Nucleus accumbens (tissue), 56 donors: ENCODE measurements at places on chromosomes 1 and 21.

GRCh38 chr1:168708698-168709404 is 20.2 kb downstream of the DPT start:
- DNase-seq: no peak

DNA sequence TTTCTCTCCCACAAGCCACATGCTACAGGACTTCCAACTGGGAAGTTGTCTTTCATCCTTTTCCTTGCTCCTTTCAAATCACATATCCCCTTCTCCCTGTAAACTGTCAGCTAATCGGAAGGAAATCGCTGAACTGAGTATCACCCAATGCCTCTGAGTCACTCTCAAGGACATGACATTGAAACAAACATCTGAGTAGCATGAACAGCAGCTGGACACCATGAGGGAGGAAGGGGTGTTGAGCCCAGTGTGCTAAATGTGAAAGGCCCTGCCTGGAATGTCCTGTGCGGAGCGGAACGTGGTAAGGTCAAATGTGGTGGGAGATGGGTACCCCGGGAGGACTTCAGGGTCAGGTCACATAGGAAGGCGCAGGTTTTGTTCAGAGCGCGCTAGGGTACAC is at the start of gene OR2AJ1:
Gene OR2AJ1 (plus strand): TSS at position 22 of the 400 bp plus-strand sequence. CDS start 8,880 bp downstream, outside the sequence.
- no peak for DNase-seq

GRCh38 chr1:26281971-26282370 is 2.1 kb downstream of the SH3BGRL3 start:
- no peak for DNase-seq

GRCh38 chr1:85363521-85363920 is 87.1 kb upstream of the BCL10 start:
- no peak for DNase-seq

DNA sequence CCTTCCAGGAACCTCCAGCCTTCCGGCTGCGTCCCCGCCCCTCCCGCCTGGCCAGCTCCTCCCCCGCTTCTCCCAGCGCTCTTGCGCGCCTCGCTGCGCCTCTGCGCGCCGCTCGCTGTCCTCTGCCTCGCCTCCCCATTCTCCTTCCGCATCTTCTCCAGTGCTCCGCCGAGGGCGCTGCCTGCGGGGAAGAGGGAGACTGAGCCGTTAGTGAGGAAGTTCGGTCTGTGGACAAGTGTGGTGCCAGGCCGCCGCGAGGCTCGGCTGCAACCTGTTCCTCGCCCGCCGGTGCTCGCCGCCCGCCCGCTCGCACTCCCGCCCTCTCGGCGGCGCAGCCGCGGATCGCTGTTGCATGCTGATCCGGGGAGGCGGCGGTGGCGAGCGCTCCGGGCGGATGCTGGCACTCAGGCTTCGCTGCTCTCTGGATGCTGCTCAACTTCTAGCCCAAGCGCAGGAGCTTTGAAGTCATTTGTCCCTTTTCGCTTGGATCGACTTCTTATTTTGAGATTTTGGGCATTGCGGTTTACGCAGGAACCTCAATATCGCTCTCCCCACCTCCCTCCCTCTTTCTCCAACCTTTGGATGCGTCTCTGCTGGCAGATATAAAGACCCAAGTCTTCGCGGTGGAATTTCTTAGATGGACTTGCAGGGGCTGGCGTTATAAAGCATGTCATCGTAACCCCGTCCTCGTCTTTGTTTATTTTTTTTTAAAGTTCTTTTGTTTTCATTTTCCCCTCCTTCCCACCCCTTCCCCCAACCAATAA is 614 bp upstream of the CACNA1E start:
- DNase-seq: peak; percentile 71

DNA sequence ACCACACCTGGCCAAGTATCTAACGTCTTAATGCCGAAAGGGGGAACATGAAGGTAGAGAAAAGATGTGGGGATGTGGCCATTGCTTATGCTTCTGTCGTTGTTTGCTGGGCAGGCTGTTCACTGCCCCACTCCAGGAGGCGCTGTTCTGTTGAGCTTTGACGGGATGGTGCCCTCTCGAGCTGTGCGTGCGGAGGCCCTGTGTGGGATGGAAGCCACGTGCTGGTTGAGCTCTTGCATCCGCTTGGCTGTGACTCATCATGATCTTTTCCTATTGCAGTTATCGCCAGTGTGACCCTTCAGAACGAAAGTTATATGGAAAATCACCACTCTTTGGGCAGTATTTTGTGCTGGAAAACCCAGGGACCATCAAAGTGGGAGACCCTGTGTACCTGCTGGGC is 26.3 kb downstream of the MTARC1 start:
- DNase-seq: no peak

DNA sequence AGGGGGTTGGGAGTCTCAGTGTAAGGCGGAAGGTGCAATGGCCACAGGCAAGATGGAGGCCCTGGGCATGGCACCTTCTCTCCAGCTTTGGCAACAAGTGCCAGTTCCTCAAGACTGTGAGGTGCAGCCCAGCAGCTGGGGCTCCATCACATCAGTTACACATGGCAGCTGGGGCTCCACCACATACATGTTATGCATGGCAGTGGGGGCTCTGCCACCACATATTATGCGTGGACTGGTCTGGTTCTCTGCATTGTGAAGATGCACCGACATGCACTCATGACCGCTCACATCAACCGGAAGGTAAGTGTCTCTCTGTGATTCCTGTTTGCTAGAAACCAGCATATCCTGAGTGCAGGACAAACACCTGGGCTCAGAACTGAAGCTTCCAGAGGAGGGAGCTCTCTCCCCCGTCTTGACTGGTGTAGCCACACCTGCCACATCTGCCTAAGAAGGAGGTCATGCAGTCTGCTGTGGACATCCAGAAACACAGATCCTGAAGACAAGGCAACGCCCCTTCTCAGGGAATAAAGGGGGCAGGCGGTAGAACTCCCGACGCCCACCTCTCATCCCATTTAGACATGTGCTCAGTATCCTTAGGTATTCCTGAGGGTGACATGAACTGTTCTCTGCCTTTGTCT is 104.1 kb upstream of the TMPRSS2 start:
- DNase-seq: no peak

GRCh38 chr1:175873290-175873935 is 130.0 kb upstream of the TNR start:
- DNase-seq: no peak

GRCh38 chr1:174939775-174940545 is 59.8 kb upstream of the CACYBP start:
- no peak for DNase-seq

DNA sequence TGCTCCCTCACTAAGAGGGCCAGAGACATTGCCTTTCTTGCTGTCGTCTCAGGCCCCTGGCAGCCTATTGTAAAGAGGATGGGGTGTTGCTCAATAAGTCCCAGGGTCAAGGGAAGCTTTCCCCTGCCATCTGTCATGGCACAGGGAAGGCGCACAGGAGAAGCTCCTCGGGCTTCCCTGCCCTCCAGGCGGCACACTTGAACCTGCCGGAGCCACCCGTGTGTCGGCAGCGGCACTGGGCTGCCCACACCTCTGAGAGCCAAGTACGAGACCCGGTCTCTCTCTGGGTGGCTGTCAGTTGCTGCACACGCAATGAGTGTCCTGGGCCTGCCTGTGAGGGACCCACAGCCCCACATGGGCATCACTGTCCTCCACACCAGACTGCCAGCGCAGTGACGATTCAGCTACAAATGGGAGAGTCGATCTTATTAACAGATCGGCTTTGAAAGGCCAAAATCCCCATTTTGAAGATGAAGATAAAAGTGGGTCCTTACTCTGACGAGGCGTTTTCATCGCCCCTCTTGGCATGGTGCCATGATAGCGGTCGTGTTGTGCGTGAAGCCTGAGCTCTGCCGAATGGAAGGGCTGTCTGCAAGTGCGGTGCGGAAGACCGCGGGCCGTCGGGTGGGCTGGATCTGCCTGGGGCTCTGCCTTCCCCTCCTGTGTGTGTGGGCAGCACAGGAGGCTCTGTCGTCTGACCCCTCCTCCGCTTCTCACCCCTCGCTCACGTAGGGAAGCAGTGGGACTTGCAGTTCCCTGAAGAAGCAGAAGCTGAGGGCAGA is 29.2 kb upstream of the PDXK start:
- no peak for DNase-seq

DNA sequence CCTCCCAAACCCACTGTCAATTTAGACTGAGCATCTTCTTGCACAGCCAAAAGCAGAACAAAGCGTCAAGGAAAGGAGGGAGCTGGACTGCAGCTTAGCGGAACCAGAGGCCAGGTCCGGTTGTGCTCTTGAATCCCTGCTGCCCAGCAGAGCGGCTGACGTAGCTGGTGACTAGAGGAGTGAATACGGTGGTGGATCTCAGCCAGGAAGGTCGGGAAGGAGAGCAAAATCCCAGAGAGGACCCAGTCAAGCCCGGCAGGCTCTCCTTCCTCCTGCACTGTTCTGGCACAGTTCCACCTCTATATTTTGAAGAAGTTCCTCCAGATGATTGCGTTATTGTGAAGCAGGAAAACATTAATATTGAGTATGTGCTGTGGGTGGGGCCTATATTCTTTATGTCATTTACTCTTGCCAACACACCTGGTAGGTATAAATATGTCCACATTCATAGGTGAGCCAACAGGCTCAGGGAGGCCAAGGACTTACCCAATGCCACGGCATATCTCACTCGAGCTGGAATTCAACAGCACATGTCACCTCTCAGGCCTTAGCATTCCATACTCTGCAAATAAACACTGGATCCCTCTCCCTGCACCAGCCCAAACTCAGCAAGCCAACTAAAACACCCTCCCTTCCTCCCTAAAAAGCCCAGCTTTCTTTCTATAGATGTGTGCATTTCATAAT is 23.6 kb upstream of the ABCB10 start:
- no peak for DNase-seq

DNA sequence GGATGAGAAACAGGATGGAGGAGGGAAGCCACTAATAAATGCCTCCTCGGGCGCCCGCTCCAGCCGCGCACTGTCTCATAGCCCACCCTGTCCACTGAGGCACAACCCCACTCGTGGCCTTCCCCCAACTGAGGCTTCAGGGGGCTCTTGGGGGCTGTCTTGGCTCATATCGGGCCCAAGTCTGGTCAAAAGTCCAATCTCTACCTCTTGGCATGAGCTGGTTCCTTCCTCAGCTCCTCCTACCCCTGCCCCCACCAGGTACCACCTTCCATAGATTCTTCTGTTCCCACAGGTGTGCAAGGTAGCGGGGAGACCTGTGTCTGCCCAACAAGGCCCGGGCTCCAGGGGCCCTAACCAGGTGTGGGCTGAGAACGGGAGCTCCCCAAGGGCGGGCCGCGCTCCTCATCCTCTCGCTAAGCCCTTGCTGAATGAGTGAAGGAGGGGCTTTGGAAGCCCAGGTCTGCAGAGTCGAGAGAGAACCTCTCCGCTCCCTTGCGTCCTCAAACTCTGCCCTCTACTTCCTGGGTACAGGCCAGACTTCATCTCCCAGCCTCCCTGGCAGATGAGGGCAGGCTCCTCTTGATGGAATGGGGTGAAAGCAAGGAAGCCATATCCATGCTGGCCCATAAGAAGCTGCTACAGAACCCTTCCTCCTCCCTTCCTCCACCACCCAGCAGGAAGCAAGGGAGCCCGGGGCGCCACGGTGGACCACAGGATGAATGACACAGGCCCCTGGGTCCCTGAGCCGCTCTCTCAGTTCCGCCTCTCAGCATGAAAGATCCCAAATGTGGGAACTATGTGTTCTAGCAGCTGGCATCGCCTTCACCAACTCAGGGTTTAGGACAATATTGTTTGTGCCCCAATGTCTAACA is 74.7 kb downstream of the PSMG1 start:
- DNase-seq: no peak

GRCh38 chr1:32341971-32342370 is 5.9 kb upstream of the MARCKSL1 start:
- no peak for DNase-seq

GRCh38 chr1:235270625-235271024 is 57.4 kb downstream of the ARID4B start:
- no peak for DNase-seq

GRCh38 chr1:240094041-240094722 is 2.5 kb downstream of the FMN2 start:
- no peak for DNase-seq

- DNase-seq: no peak
These were observed 95.9 kb downstream of the DISP1 start for GRCh38 chr1:222910699-222911098.

DNA sequence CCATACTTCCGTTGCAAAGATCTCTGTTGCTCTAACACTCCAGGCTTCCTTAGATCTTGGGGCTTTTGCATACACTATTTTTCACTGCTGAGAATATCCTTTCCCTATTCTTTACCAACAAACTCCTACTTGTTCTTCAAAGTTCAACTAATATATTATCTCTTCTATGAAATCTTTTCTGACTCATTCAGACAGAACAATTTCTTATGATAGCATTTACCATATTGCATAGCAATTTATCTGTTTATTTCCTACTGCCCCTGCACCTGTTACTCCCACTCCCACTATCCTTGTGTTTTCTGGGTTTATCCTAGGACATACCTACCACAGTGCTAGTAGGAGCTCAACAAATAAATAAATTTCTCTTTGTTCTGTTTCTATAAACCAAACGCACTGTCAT is 11.0 kb downstream of the GADD45A start:
- no peak for DNase-seq

- DNase-seq: no peak
These were observed 16.2 kb upstream of the TSNAX start for GRCh38 chr1:231512147-231512698.

GRCh38 chr1:151888972-151889570 is 20.2 kb downstream of the THEM4 start:
- no peak for DNase-seq

DNA sequence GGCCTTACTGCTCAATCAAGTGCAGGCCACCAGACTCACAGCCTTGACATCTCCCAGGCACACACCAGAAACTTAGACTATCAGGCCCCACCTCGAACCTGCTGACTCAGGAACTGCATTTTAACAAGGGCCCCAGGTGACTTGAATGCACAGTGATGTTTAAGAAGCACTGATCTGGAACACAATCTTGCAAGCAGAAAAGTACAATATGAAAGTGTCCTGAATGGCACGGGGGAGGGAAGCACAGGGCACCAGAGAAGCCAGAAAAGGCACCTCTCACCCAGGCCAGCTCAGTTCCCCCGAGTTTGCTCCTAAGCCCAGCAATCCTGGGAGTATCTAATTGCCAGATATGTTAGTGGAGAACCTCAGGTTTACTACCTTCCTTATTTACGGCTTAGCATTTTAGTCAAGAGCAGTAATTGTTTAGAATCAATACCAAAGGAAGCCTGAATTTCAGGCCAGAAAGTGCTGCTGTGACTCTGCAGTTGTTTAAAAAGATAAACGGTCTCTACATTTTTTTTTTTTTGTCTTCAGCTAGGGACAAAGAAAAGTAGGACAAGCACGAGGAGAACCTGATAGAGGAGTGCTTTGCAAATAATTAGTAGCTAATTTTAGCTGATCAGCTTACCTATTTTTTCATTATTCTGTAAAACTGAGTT is 50.9 kb upstream of the CDC42BPA start:
- DNase-seq: no peak

DNA sequence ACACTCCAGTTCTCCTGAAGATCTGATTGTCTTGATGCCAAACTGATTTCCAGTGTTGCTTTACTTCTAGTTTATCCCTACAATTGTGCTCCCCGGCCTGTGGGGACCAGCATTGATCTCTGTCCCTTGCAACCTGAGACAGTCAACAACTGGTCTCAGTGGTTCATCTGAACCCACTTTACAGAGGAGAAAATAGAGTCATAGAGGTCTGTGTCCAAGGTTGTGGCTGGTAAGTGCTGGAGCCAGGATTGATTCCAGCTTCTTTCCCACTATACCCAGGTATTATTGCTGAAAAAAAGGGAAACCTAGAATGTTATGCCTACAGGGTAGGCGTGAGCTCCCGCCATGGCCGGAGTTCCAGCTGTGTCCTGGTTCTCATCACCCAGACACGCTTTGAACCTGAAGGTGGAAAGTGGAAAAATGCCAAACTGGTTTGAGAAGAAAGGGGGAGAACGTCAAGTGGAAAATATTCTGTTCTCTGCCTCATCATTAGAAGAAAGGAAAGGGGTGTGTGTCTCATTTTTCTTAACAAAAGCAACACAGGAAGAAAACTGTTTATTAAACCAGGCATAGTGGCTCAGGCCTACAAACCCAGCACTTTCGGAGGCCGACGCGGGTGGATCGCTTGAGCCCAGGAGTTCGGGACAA is 60.7 kb upstream of the ITPKB start:
- no peak for DNase-seq
